Activated naive CD8-positive, alpha-beta T cell treated with anti-CD3 and anti-CD28 coated beads, Interleukin-2, amount 10 ng/mL, durations not matched to agents 7 days and 5 days (primary cell): ENCODE measurements at places on chromosomes 7 and 10.

DNA sequence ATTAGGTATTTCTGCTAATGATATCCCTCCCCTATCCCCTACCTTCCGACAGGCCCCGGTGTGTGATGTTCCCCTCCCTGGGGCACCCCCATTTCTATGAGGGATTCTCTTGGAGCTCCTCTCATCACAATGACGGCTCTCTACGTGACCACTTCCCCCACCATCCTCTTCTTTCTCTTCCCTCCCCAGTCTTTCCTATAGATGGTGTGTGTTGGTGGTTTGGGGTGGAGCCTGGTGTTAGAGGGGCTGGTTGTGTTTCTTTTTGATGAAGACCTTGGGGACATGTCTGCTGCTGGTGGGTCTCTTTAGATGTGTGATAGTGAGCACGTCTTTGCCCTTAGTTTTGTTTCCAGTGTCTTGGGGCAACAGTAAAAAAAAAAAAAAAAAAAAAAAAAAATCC, 28.6 kb downstream of the RPS24 start:
- peaks cover 44% of the 10 kb centered on the region for H3K4me1 ChIP-seq
- peak; percentile 62 for DNase-seq
- H3K27ac ChIP-seq: peak overlapping the region; percentile 91
- peak overlapping the region; percentile 77 for H3K4me3 ChIP-seq
- no peaks in the 10 kb centered on the region for H3K27me3 ChIP-seq
- H3K36me3 ChIP-seq: peaks cover 1% of the 10 kb centered on the region

DNA sequence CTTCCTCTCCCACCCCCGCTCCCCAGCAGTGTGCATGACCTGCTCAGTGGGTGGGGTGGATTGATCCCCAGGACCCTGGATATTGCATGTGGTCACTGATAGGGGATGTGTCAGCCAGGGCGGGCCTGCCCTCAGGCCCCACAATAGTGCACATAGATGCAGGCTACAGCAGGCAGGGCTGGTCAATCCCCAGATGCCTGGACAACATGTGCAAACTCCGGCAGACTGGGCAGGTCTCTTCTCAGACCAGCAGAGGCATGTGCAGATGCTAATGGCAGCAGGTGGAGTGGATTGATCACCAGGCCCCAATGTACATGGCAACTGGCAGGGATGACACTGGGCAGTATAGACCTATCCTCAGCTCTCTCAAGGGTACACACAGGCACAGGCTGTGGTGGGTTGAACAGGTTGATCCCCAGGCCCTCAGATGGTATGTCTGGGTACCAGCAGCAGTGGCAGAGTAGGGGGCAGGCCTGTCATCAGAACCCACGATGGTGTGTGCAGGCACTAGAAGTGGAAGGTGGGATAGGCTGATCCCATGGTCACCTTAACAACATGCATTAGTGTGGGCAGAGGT, 98.6 kb downstream of the LANCL2 start:
- peaks cover 49% of the 10 kb centered on the region for H3K36me3 ChIP-seq
- H3K4me3 ChIP-seq: no peak overlapping the region
- no peak overlapping the region for H3K27ac ChIP-seq
- DNase-seq: no peak

DNA sequence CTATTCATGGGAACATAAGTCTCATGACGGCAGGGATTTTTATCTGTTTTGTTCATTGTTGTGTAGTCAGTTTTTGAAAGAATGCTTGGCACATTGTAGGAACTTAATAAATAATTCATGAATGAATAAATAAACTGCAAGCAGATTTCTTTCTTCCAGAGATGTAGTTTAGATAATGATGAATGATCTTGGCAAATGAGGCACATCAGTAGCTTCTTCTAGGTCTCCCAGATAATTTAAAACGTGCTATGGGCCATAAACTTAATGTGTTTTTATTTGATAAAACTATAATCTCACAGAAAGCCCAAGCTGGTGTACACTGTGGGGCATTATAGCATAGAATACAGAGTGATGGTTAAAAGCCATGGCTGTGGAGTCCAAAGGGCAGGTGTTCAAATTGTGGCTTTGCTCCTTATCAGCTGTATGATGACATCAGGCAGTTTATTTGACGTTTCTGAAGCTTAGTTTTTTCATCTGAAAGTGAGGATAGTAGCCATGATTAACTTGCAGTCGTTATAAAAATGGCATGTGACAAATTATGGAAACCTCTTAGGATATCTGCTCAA, 3.5 kb downstream of the MGAM start:
- no peaks in the 10 kb centered on the region for H3K36me3 ChIP-seq
- H3K27me3 ChIP-seq: no peaks in the 10 kb centered on the region
- H3K4me3 ChIP-seq: no peak overlapping the region
- no peaks in the 10 kb centered on the region for H3K4me1 ChIP-seq
- DNase-seq: no peak

DNA sequence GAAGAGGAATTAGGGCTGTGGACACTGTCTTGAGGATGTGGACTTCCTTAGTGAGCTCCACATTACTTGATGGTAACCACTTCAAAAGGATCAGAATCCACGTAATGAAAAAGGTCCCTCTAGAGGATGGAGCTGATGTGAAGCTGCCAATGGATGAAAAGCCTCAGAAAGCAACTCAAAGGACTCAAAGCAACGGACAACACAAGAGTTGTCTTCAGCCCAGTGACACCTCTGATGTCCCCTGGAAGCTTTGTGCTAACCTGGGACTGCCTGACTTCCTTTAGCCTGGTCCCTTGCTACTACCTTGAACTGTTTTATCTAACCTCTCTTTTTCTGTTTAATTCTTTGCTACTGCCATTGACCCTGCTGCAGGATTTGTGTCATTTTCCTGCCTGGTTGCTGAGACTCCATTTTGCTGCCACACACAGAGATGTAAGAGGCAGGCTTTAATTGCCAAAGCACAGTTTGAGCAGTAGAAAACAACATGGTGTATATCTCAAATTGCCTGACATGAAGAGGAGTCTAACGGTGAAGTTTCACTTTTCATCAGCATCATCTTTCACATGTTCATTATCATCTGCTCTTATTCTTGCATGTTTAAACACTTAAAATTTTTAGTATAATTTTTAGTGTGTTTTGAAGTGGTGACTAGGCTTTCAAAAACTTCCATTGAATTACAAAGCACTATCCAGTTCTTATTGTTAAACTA, 11.1 kb upstream of the SGCE start:
- H3K4me3 ChIP-seq: no peak overlapping the region
- DNase-seq: no peak
- H3K27ac ChIP-seq: no peak overlapping the region
- H3K36me3 ChIP-seq: no peaks in the 10 kb centered on the region
- H3K4me1 ChIP-seq: peaks cover 2% of the 10 kb centered on the region

DNA sequence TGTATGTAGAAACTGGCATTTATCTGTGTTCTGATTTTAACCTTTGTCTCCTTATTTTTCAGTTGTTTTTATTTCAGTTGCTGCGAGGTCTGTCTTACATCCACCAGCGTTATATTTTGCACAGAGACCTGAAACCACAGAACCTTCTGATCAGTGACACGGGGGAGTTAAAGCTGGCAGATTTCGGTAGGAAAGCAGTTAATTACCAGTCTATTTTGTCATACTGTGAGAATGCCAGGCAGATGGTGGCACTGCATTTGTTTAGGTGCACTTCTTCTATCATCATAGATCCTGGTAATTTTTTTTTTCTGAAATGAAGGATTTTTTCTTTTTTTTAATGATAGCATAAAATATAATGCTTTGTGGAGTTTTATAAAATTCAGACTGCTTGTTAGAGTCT, 321.4 kb downstream of the CDK14 start:
- H3K27ac ChIP-seq: no peak overlapping the region
- no peaks in the 10 kb centered on the region for H3K36me3 ChIP-seq
- no peak overlapping the region for H3K4me3 ChIP-seq

- no peaks in the 10 kb centered on the region for H3K36me3 ChIP-seq
- no peak for DNase-seq
- H3K27ac ChIP-seq: no peak overlapping the region
- no peaks in the 10 kb centered on the region for H3K4me1 ChIP-seq
- H3K27me3 ChIP-seq: peaks cover 1% of the 10 kb centered on the region
Observed at GRCh38 chr10:126521399-126521798, 133.1 kb upstream of the ADAM12 start.

GRCh38 chr7:109635374-109635773, 1065.7 kb downstream of the DNAJB9 start:
- no peak for DNase-seq
- H3K36me3 ChIP-seq: no peaks in the 10 kb centered on the region
- H3K27me3 ChIP-seq: no peaks in the 10 kb centered on the region
- no peak overlapping the region for H3K27ac ChIP-seq
- no peaks in the 10 kb centered on the region for H3K4me1 ChIP-seq
- H3K4me3 ChIP-seq: no peak overlapping the region

DNA sequence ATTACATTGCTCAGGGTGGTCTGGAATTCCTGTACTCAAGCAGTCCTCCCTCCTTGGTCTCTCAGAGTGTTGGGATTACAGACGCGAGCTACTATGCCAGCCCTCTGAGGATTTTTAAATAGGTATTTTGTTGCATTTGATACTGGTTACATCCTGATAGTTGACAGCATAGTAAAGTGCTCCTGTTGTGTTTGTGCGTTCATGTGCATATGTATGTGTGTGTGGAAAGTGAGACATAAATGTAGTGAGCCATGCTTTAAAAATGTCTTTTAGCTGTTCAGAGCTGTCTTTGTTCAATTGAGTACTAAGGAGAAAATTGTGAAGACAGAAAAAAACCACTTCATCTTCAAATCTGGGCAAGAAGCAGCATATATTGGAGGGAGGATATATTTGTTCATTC, 27.8 kb downstream of the ZNRF2 start:
- no peak overlapping the region for H3K4me3 ChIP-seq
- peaks cover 14% of the 10 kb centered on the region for H3K4me1 ChIP-seq
- no peaks in the 10 kb centered on the region for H3K27me3 ChIP-seq
- peaks cover 13% of the 10 kb centered on the region for H3K36me3 ChIP-seq
- no peak for DNase-seq
- no peak overlapping the region for H3K27ac ChIP-seq

- H3K36me3 ChIP-seq: no peaks in the 10 kb centered on the region
- no peak for DNase-seq
- peaks cover 18% of the 10 kb centered on the region for H3K27me3 ChIP-seq
- H3K4me3 ChIP-seq: no peak overlapping the region
- no peak overlapping the region for H3K27ac ChIP-seq
Observed at GRCh38 chr7:155836216-155837125, 24.2 kb upstream of the SHH start.

GRCh38 chr10:89524279-89524678, 11.1 kb downstream of the SLC16A12 start:
- H3K27me3 ChIP-seq: peaks cover 25% of the 10 kb centered on the region
- H3K27ac ChIP-seq: no peak overlapping the region
- H3K4me1 ChIP-seq: no peaks in the 10 kb centered on the region

- peaks cover 7% of the 10 kb centered on the region for H3K4me1 ChIP-seq
- H3K4me3 ChIP-seq: no peak overlapping the region
- H3K27ac ChIP-seq: no peak overlapping the region
- no peak for DNase-seq
Observed at GRCh38 chr7:73893342-73894101, 32.6 kb downstream of the TMEM270 start.

DNA sequence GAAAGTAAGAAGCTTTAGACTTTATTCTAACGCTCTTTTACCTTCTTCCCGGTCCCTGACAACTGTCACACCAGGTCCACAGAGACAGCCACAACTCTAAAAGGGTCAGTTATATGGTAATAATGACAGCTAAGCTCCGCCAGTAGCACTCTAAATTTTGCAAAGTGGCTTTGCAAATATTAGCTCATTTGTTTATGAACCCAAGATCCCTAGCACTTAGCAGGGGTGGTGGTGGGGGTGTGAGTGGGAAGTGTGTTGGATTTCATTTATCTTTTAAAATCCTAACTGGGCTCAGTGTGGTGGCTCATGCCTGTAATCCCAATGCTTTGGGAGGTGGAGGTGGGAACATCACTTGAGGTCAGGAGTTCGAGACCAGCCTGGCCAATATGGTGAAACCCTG, 34.8 kb upstream of the SDK1 start:
- DNase-seq: no peak
- H3K27me3 ChIP-seq: peaks cover 13% of the 10 kb centered on the region
- H3K27ac ChIP-seq: no peak overlapping the region
- no peak overlapping the region for H3K4me3 ChIP-seq
- no peaks in the 10 kb centered on the region for H3K4me1 ChIP-seq

GRCh38 chr7:151059367-151060112, at the start of gene SLC4A2:
TSS of gene SLC4A2 (plus strand) at chr7:151059589. CDS start at chr7:151061988, 2,399 bp downstream.
- H3K36me3 ChIP-seq: peaks cover 5% of the 10 kb centered on the region
- H3K27ac ChIP-seq: peak within 1 kb of the TSS; percentile 93
- DNase-seq: peak; percentile 91
- no peaks in the 10 kb centered on the region for H3K27me3 ChIP-seq
- peak within 1 kb of the TSS; percentile 98 for H3K4me3 ChIP-seq
- H3K4me1 ChIP-seq: peaks cover 28% of the 10 kb centered on the region

DNA sequence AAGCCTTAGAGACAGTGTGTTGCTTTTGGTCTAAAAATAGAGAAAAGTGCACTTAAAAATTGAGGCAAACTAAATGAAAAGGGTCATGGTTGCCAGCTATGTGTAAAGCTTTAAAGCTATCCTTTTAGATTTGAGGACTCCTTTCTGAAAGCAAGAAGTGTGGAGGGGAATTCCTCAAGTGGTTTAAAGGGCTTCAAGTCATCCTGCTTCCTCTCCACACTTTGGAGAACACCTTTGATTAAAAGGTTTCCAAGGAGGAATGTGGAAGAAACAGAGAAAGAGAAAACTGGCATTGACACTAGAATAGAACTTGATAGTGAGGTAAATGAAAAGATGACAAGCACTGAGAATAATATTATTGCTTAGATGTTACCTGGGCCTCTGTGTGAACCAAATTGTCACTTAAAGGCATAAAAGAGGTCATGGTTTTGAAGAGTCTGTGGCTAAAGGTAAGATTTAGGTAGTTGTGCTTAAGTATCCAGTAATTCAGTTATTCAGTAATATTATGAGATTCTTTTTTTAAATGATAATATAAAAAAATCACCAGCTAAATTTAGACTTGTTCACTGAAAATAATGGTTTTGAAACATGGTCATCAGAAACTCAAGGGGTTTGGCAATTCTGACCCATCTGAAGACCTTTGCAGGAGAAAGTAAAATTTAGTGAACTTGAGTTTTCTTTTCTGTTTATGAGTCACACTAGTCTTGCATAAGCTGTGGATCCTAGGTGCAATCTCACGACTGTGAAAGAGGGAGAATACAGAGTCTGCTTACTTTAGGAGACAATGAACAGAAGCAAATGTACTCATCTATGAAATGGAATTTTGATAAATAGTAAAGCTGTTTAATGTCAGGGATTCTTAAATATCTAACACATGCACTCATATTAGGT, 466.0 kb downstream of the KIF20B start:
- DNase-seq: no peak
- no peaks in the 10 kb centered on the region for H3K27me3 ChIP-seq
- no peak overlapping the region for H3K27ac ChIP-seq
- H3K4me1 ChIP-seq: no peaks in the 10 kb centered on the region
- H3K36me3 ChIP-seq: no peaks in the 10 kb centered on the region
- no peak overlapping the region for H3K4me3 ChIP-seq

DNA sequence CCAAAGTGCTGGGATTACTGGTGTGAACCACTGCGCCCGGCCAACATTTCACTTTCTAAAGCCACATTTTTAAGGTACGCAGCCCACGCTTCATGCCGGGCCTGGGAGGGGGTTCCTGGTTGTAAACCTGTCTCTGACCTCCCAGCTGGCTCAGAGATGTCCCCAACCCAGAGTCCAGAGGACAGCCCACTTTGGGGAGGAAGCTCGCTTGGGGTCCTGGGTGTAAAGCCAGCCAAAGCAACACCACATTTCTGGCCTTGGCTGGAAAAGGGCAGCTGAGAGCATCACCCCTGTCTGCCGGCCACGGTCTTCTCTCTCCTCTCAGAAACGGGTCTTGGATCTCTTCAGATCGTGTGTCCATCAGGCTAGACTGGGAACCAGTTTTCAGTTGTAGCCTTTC, 23.9 kb upstream of the PITRM1 start:
- no peak for DNase-seq
- no peak overlapping the region for H3K4me3 ChIP-seq
- peaks cover 74% of the 10 kb centered on the region for H3K27me3 ChIP-seq
- H3K27ac ChIP-seq: no peak overlapping the region

GRCh38 chr10:106078895-106079576, 1085.5 kb downstream of the SORCS1 start:
- no peaks in the 10 kb centered on the region for H3K27me3 ChIP-seq
- DNase-seq: no peak
- no peak overlapping the region for H3K4me3 ChIP-seq
- H3K4me1 ChIP-seq: no peaks in the 10 kb centered on the region
